ENCODE measurements at places on chromosomes 16 and 17.

DNA sequence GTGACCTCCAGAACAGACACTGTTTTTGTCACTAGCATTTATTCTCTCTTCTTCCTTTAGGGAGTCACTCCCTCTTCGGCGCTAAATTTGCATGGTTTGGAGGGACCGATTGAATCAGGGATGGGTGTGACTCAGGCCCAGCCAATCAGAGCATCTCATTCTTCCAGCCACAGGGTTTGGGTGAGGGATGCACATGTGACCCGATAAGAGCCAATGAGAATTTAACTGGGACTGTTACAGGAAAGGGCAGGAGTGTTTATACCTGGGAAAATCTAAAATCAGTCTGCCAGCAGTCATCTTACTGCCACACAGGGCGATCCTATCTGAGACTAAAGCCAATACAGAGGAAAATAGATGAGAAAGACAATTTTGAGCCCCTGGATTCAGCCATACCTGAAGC is 351.2 kb upstream of the ERCC4 start:
- no peak for DNase-seq

GRCh38 chr17:41429667-41430066 is 5.3 kb upstream of the KRT37 start:
- no peak for DNase-seq

GRCh38 chr16:25093208-25094061 is 18.1 kb upstream of the LCMT1 start:
- no peak for DNase-seq

DNA sequence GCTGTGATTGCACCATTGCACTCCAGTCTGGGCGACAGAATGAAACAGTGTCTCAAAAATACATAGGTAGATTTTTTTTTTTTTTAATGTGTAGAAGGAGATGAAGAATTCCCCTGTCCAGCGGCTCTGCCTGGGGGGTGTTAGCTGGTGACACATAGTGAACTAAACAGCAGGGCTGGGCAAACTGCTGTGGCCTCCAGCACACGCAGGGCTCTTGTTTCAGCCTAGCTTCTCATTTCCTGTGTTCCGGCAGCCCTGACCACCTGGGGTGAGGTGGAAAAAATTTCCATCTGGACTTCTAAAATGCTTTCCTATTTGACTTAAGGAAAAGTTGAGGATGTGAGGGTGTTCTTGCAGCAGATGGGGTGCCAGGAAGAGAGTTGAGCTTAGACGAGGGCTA is 33.3 kb upstream of the RGS9 start:
- DNase-seq = no peak

DNA sequence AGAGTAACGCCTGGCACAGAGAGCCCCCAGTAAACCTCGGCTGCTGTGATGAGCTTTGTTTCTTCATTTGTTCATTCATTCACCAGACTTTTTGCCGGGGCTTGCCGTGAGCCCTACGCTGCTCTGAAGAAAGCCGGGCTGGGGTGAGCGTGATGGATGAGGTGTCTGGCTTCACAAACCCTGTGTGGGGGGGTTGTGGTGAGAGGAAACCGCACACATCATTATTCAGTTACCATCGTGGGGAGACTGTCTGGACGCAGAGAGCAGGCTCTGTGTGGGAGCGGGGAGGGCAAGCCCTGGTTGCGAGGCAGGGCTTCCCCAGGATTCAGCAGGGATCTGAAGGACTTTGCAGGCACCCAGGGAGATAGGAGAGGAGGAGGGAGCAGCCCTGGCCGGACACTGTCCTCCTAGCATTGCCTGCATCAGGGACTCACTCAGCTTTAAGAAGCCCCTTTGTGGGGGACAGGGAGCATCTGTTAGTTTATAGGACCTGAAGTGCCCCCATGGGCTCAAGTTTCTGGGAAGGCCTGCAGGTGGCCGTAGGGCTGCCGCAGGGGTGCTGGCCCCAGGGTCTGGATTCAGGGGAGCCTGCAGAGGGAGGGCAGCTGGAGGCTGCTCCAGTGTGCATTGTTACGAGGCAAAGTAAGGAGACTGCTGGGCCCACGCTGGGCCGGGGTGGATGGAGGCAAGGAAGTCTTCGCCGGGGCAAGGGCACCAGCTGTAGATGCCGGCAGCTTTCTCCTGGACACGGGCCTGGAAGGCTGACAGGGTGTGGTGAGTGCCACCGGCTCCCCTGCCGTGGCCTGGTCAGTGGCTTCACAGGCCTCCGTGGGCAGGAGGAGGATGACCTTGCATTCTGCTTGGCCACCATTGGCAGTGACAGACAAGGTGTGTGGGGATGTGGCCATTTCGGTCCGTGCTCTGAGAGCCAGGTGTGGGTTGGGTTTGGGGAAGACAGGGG is 334.5 kb downstream of the SEC14L1 start:
- peak; percentile 79 for DNase-seq

- no peak for DNase-seq
Measured at GRCh38 chr17:8542599-8543502, 87.7 kb downstream of the MYH10 start.

DNA sequence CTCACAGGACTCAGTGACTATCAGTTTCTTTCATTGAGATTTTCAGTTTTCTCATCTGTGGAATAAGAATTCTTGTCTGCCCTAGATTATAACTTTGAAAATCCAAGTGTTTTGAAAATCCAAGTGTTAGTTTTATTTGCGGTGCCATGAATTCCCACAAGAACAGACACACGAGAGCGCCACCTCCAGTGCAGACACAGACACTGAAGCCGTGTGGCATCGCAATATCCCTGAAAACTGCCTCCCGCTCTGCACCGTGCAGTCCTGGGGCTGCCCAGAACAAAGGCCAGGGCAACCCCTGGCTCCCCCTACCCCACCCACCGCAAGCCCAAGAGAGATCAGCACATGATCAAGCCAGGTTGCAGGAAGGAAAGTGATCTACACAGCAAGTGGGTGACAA is 229.5 kb upstream of the ASIC2 start:
- DNase-seq = no peak

GRCh38 chr16:76897816-76898215 is 293.2 kb upstream of the MON1B start:
- no peak for DNase-seq

DNA sequence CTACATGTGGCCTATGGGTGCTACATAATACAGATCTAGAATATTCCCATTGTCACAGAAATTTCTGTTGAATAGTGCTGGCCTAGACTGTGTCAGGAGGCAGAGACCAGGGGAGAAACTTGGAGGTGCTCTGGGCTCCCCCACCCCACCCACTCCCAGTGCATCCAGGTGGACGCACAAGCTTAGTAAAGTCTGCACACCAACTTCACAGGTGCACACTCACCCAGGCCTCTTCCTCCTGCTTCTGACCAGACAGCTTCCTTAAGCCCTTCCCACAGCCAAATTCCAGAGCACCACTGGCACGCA is 7.6 kb upstream of the CNP start:
- no peak for DNase-seq
